ENCODE measurements at places on chromosomes 7 and 10. TPM values are rescaled to one million over a fixed set of nuclear protein-coding genes. Genes with fewer than 3 reads are reported as not detected.

The PRRT4 gene
- not detected for total RNA-seq

The BICC1 gene
- 0.32 TPM for total RNA-seq

The LRWD1 gene
- 22.7 TPM for total RNA-seq

The TMEM140 gene
- 26.5 TPM for total RNA-seq

The PRPS1L1 gene
- total RNA-seq = not detected

DNA sequence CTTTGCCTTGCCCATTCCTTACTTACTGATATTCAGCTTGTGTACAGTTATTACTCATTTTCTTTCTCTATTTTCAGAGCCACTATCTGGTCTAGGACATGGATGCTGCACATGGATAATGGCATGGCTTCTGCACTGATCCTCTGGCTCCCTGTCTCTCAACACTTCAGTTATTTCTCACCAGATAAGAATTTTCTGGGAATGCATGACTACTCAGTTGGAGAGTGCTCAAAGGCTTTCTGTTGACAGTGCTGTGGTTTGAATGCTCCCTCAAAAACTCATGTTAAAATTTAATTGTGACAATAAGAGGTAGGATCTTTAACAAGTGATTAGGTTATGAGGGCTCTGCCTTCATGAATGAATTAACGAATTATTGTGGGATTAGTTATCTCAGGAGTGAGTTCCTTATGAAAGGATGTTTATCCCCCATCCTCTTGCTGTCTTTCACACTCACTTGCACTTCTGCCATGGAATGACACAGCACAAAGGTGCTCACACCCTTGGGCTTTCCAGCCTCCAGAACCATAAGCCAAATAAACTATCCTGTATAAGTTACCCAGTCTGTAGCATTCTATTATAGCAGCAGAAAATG, 16.1 kb upstream of the PIK3CG start:
- DNase-seq = no peak

- no peak for DNase-seq
Measured at GRCh38 chr7:128940494-128941322, 3.0 kb downstream of the IRF5 start.

DNA sequence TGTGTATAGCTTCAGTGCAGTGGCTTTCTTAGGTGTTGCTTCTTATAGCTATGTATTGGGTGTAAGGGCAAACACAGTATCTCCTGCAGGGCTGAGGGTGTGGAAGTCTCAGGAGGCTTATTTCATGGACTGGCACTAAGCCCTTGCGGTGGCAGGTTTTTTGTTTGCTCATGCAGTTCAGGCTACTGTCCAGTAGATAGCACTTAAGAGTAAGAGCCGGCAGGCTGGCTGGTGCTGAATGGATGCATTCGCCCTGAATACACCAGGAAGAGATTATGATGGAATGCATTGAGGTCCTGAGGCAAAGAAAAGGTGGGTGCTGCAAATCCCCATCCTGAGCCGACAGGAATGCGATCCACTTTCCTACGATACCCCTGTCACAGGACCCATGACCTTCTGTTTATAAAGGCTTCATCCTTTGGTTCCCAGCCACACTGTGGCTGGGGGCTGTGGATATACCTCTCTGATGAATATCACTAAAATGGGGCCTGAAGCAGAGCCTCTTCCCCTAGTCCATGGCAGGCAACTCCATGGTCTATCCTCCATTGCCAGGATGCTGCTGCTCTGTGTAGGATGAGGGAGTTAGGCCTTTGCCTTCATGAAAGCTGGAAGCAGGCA, 44.9 kb downstream of the ANXA8 start:
- peak; percentile 45 for DNase-seq

GRCh38 chr7:108086546-108086945, 43.6 kb downstream of the LAMB4 start:
- DNase-seq = no peak

GRCh38 chr7:157625973-157626742, 289.4 kb downstream of the DNAJB6 start:
- no peak for DNase-seq

- DNase-seq = no peak
Measured at GRCh38 chr7:94400022-94400421, 5.3 kb downstream of the COL1A2 start.

- DNase-seq = peak; percentile 57
Measured at GRCh38 chr10:72333112-72334015, 21.4 kb downstream of the DNAJB12 start.
